ENCODE measurements at places on chromosomes 1 and 21. TPM values are rescaled to one million over a fixed set of nuclear protein-coding genes. Genes with fewer than 3 reads are reported as not detected.

Gene RGS4
- 429 TPM for total RNA-seq

Gene CELSR2
- total RNA-seq = 158 TPM

Gene OR2L2
- 2.6 TPM for total RNA-seq

Gene GPR153
- total RNA-seq = 8.9 TPM

Gene FALEC
- 1.2 TPM for total RNA-seq

Gene CBS
- total RNA-seq = 73.9 TPM

Gene BROX
- 37.5 TPM for total RNA-seq

Gene TSTD1
- 26.4 TPM for total RNA-seq

Gene MNDA
- total RNA-seq = 2.4 TPM

Gene UBE2U
- total RNA-seq = not detected

Gene MRPS15
- 41.8 TPM for total RNA-seq

Gene NOS1AP
- total RNA-seq = 34.9 TPM

Gene FAM110D
- total RNA-seq = 0.95 TPM

Gene EFNA3
- 32.6 TPM for total RNA-seq

Gene TTF2
- total RNA-seq = 21.7 TPM

Gene DNAH14
- 8.5 TPM for total RNA-seq

Gene INAVA
- 0.98 TPM for total RNA-seq

Gene PTCH2
- 12.3 TPM for total RNA-seq

Gene SMIM34
- total RNA-seq = not detected

Gene LCE1F
- total RNA-seq = not detected

Gene NECTIN4
- not detected for total RNA-seq

Gene THEM5
- not detected for total RNA-seq

Gene AMY1B
- not detected for total RNA-seq

Gene POMGNT1
- total RNA-seq = 75.8 TPM

Gene JMJD4
- 12.7 TPM for total RNA-seq

Gene RORC
- 0.57 TPM for total RNA-seq

Gene ATP8B2
- 41.0 TPM for total RNA-seq

Gene TP73
- 0.51 TPM for total RNA-seq

Gene HAO2
- total RNA-seq = not detected

Gene OR2AK2
- total RNA-seq = 5.9 TPM

Gene GJB3
- total RNA-seq = not detected

Gene FMO2
- 5.4 TPM for total RNA-seq

Gene RAB25
- total RNA-seq = 0.79 TPM

Gene LHX4
- total RNA-seq = 0.37 TPM

Gene TMEM200B
- total RNA-seq = 2.9 TPM

Gene NCAM2
- 138 TPM for total RNA-seq

Gene LCK
- total RNA-seq = not detected

Gene BRINP3
- 45.8 TPM for total RNA-seq

Gene SLC1A7
- 3.7 TPM for total RNA-seq

Gene SPRR2B
- total RNA-seq = not detected

Gene HTR6
- 3.2 TPM for total RNA-seq

Gene OLIG2
- 33.6 TPM for total RNA-seq

Gene PLCH2
- total RNA-seq = 24.8 TPM

Gene ADORA1
- total RNA-seq = 66.2 TPM

Gene GUCA2B
- total RNA-seq = not detected

Gene DCST1
- total RNA-seq = not detected

Gene DYNLT4
- not detected for total RNA-seq

Gene PDPN
- total RNA-seq = 6.3 TPM

Measured in dorsolateral prefrontal cortex (tissue), 122 donors.